ENCODE measurements at places on chromosomes 6 and 20. TPM values are rescaled to one million over a fixed set of nuclear protein-coding genes. Genes with fewer than 3 reads are reported as not detected.

Gene COL11A2
- 0.31 TPM for total RNA-seq

Gene HTR1E
- not detected for total RNA-seq

Gene DAAM2
- total RNA-seq, result not detected

Gene FERMT1
- total RNA-seq, result 72.0 TPM

Gene ABCC10
- 18.8 TPM for total RNA-seq

Gene CGAS
- total RNA-seq, result 21.4 TPM

Gene DBNDD2
- total RNA-seq, result 66.6 TPM

Gene HLA-DPA1
- not detected for total RNA-seq

Gene PNLDC1
- total RNA-seq, result not detected

Gene SCRT2
- not detected for total RNA-seq

Gene GJA1
- not detected for total RNA-seq

Gene SNAP91
- not detected for total RNA-seq

Gene TRIM38
- total RNA-seq, result 2.5 TPM

Gene OR2B6
- total RNA-seq, result not detected

Gene CASS4
- total RNA-seq, result not detected

Gene DCBLD1
- 24.4 TPM for total RNA-seq

Gene RPP21
- total RNA-seq, result 121 TPM

Gene MYL9
- 0.76 TPM for total RNA-seq

Gene FAXC
- not detected for total RNA-seq

Gene CLDN20
- total RNA-seq, result not detected

Gene FAM209B
- not detected for total RNA-seq

Gene GABRR1
- total RNA-seq, result not detected

Gene HLA-DQA1
- total RNA-seq, result not detected

Gene MCHR2
- not detected for total RNA-seq

Gene GTSF1L
- not detected for total RNA-seq

Gene SCUBE3
- not detected for total RNA-seq

Gene RSPH4A
- total RNA-seq, result not detected

Gene CRIP3
- total RNA-seq, result not detected

Gene TCF15
- total RNA-seq, result not detected

Gene FKBP5
- total RNA-seq, result 7.7 TPM

Gene HLA-DRA
- total RNA-seq, result not detected

Gene CCN6
- not detected for total RNA-seq

Gene NRSN1
- not detected for total RNA-seq

Gene SPACA1
- total RNA-seq, result not detected

Gene BRD2
- total RNA-seq, result 147 TPM

Gene FAM83C
- 0.37 TPM for total RNA-seq

Gene TRAM2
- total RNA-seq, result 4.1 TPM

Gene RAB23
- total RNA-seq, result 4.5 TPM

Gene SOX18
- not detected for total RNA-seq

Gene RWDD2A
- total RNA-seq, result 0.60 TPM

Gene LZTS3
- total RNA-seq, result 6.6 TPM

Gene CTCFL
- not detected for total RNA-seq
